M059J (cell line): ENCODE measurements at places on chromosomes 5 and 9. TPM values are rescaled to one million over a fixed set of nuclear protein-coding genes. Genes with fewer than 3 reads are reported as not detected.

Gene TXNDC8
- not detected in 2 replicates for total RNA-seq

Gene SLC44A1
- total RNA-seq = 46.1 and 55.4 TPM in 2 replicates

Gene TBCA
- 181 and 211 TPM in 2 replicates for total RNA-seq

Gene GPX3
- total RNA-seq = 62.3 and 68.5 TPM in 2 replicates

Gene CTSV
- total RNA-seq = 3.6 and 11.2 TPM in 2 replicates

Gene SPATA31E1
- total RNA-seq = not detected in 2 replicates

Gene SLC25A51
- 40.4 and 44.2 TPM in 2 replicates for total RNA-seq

Gene CAVIN4
- 0.37 and 0.59 TPM in 2 replicates for total RNA-seq

Gene ANKRD55
- 0.17 TPM in 1 of 2 replicates, not detected in the other for total RNA-seq

Gene NUP214
- 15.7 and 22.7 TPM in 2 replicates for total RNA-seq

Gene BTNL9
- not detected in 2 replicates for total RNA-seq

Gene IFNA1
- total RNA-seq = not detected in 2 replicates

Gene TEX48
- not detected in 2 replicates for total RNA-seq

Gene CTNND2
- 0.17 and 1.7 TPM in 2 replicates for total RNA-seq

Gene CTXN3
- total RNA-seq = not detected in 2 replicates

Gene F2RL2
- total RNA-seq = 4.9 and 5.2 TPM in 2 replicates

Gene IL9
- total RNA-seq = not detected in 2 replicates

Gene ZCCHC10
- 45.1 and 46.4 TPM in 2 replicates for total RNA-seq

Gene PCDHGB3
- 0.49 and 0.54 TPM in 2 replicates for total RNA-seq

Gene PRDM9
- not detected in 2 replicates for total RNA-seq

Gene KIAA1191
- total RNA-seq = 85.3 and 91.8 TPM in 2 replicates

Gene GLE1
- total RNA-seq = 48.2 and 61.4 TPM in 2 replicates

Gene DDX4
- not detected in 2 replicates for total RNA-seq

Gene CAMK4
- total RNA-seq = 3.9 and 7.4 TPM in 2 replicates

Gene COMMD10
- 38.7 and 42.2 TPM in 2 replicates for total RNA-seq

Gene ACTBL2
- total RNA-seq = 9.3 and 12.9 TPM in 2 replicates

Gene FCN2
- not detected in 2 replicates for total RNA-seq

Gene IFNE
- 0.57 TPM in 1 of 2 replicates, not detected in the other for total RNA-seq

Gene CDH6
- total RNA-seq = 5.8 and 8.9 TPM in 2 replicates

Gene ADAMTS13
- total RNA-seq = 0.20 TPM in 1 of 2 replicates, not detected in the other

Gene MYORG
- 1.5 and 3.6 TPM in 2 replicates for total RNA-seq

Gene N4BP3
- 0.05 TPM in 1 of 2 replicates, not detected in the other for total RNA-seq

Gene SLC36A3
- total RNA-seq = not detected in 2 replicates

Gene CYLC2
- total RNA-seq = not detected in 2 replicates
